ENCODE measurements at places on chromosomes 6 and 20.

GRCh38 chr20:1627200-1627550 lies 7.4 kb upstream of the SIRPB1 start:
- no peak for DNase-seq

GRCh38 chr6:36241728-36242127 lies 28.1 kb upstream of the PNPLA1 start:
- no peak for DNase-seq

DNA sequence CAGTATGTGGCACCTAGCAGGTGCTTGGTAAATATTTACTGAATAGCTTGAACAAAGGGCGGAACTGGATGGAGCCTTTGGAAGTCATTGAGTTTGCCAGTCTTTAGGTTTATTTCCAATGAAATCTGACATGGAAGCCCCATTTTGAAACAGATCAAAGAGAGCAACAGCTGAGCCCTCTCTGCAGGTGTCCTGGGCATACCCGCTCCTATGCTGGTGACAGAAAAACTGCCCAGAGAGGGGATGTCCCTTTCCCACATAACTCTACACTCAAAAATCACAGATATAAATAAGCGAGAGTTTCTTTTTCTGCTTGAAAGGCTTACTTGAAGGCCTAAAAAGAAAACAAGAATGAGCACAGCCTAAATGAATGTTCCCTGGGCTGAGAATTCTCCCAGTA lies 53.0 kb upstream of the RALY start:
- DNase-seq = no peak

GRCh38 chr20:51447097-51447764 lies 95.3 kb downstream of the NFATC2 start:
- DNase-seq = peak; percentile 59

DNA sequence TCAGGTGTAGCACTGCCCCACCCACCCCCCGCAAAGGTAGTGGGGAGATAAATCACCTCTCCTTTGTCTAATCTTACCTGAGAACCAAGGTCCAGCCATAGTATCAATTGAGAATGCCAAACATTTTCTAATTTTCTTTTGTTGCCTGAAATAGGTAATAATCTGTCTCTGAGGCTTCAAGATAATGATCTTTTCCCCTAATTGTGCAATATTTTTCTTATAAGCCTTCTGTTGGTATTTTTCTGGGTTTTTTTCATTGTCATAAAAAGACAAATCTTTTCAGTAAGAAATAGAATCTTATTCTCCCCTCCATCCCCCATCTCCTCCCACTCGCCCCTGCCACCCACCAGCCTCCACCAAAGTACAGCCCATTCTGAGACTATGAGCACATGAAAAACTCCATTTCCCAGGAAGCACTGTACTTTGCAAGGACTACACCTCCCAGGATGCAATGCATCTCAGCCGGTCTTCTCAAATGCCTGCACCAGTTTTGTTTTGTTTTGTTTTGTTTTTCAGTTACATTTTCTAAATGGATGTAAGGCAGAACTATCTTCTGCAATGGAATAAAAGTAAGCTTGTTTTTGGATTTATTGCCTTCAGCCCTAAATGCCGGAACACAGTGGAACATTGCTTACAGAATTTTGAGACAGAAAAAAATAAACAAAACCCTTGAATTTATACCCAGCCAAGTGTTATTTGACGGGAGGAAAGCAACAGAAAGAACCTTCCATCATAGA lies 268.0 kb downstream of the TFAP2A start:
- no peak for DNase-seq

DNA sequence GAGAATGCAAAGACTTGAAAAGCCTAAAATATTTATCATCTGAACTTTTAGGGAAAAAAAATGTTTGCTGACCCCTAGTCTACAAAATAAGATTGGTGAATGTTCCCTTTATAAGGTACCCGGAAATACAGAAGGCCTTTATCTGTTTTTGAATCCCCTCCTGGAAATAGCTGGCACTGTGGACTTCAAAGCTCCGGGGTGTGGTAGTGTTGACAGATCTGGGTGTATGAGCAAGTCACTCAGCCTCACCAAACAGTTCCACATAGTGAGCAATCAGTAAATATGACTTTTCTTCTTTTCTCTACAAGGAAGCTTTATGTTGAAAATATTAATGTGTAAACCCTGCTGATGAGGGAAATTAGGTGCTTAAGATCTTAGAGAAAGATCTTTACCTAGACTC lies 29.2 kb upstream of the HTR1B start:
- no peak for DNase-seq

- peak; percentile 37 for DNase-seq
Measured at GRCh38 chr6:112501705-112502104, 154.6 kb downstream of the RFPL4B start.

- DNase-seq = no peak
Measured at GRCh38 chr6:39068391-39068790, 19.8 kb downstream of the GLP1R start.

DNA sequence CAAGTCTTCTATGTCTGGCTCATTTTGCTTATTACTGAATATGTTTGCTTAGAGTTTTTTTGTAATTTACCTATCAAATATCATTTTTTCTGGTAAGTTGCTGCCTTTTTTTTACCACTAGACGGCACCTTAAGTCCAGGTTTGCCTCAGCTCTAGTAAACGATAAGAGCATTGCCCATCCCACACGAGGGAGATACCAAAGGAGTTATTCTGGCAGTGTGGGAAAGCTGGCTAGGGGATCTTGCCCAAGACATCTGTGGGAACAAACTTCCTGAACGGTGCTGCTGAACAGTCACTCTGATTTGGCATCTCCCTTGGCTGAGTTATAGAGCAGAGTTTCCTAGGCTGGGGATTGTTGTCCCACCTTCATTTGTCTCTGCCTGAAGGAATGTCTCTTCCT lies 306.4 kb downstream of the COL12A1 start:
- no peak for DNase-seq

DNA sequence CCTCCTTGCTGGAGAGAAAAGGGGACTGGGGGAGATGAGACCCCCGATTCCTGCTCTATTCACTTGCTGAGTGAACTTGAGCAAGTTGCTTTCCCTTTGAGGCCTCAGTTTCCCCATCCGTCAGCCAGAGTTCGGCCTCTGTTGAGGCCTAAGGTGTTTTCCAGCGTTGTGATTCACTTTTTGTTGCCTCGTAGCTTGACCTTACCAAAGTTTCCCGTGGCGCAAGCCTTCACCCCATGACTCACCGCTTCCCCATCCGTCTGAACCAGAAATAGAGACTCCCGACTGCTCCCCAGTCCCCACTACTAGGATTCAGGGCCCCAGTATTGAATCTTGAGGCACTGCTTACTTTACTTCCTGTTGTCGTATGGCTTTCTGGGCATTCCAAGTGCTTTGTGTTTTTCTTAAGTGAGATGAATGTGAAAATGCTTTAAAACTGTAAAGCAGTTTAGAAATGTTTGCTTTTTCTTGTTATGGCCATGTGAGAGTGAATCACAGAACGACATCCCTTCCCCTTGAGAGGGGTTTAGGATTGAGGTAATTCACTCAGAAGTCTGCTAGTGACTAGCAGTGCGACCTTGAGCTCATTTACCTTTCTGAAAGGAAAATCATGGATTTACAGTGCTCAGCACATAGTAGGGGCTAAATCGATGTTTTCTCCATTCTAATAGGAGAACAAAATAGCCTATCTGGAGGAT lies 1.2 kb downstream of the CHMP4B start:
- DNase-seq = peak; percentile 55

- DNase-seq = no peak
Measured at GRCh38 chr6:128078276-128078675, 177.4 kb upstream of the THEMIS start.

DNA sequence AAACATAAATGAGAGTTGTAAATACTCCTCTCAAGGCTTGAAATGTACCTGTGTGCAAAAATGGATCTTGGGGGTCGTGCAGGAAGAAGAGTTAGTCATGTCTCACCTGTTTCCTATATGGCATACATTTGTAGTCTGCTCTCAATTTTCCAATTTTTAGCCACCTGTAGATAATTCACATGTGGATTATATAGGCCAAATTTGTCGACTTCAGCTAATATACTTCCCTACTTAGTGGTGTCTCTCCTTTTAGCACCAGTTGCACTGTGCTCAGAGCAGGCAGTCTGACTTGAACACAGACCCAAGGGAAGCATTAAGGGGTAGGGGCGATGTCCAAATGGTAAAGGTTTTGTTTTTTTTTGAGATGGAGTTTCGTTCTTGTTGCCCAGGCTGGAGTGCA lies 1.9 kb downstream of the RBM24 start:
- DNase-seq = no peak

GRCh38 chr6:161498359-161498758 lies 224.5 kb upstream of the AGPAT4 start:
- no peak for DNase-seq

- peak; percentile 48 for DNase-seq
Measured at GRCh38 chr6:159790956-159791598, 810 bp downstream of the MRPL18 start.

DNA sequence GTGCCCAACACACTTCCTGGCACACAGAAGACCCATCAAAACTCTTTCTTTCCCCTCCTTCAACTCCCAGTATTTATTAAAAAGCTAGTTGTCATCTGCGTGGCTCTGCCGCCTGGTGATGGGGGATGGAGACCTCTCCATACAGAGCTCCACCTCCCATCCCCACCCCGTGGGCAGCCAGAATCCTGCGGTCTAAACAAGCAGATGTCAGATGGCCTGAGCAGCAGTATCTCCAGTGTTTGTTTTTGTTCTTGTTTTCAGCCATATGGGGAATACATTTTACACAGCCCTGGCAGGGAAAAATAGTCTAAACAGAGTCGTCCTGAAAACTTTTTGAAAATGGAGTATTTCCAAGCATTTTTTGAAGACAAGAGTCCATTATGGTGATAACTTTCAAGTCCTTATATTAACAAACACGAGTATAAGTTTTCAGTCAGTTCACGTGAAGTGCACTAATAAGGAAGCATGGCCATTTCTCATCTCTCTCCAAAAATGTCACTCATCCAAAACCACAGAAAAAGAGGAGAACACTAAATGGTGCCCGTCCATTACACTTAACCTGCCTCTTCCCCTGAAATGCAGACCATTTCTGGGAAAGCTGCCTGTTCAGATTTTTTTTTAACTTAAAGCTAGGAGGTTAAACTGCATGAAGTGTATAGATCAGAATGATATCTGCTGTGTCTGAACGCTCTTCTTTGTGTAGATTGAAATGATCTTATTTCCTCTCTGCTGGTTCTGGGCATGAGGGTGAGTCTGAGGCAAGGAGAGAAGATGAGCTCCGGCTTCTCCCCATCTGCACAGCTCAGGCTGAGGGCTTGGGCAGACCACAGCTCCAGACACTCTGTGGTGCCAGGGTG lies 91.0 kb downstream of the TCP11 start:
- DNase-seq = peak; percentile 73

GRCh38 chr20:3082955-3083952 lies 1.3 kb downstream of the AVP start:
- DNase-seq = no peak

DNA sequence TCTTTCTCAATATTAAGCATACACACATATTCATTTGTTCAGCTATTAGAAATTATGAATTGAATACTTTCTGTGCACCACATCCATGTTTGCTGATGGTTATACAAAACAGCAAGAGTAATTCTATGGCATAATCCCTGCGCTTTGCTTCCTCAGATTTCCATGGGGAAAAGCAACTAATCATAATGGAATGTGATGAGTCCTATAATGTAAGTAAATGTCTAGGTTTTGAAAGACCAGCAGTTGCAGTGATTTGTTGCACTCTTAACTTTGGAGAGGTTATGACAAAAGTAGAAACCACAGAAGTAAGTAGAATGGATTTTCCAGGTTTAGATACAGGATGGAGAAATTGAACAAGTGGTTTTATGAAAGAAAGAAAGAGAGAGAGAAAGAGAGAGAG lies 652.1 kb downstream of the CBLN4 start:
- no peak for DNase-seq

DNA sequence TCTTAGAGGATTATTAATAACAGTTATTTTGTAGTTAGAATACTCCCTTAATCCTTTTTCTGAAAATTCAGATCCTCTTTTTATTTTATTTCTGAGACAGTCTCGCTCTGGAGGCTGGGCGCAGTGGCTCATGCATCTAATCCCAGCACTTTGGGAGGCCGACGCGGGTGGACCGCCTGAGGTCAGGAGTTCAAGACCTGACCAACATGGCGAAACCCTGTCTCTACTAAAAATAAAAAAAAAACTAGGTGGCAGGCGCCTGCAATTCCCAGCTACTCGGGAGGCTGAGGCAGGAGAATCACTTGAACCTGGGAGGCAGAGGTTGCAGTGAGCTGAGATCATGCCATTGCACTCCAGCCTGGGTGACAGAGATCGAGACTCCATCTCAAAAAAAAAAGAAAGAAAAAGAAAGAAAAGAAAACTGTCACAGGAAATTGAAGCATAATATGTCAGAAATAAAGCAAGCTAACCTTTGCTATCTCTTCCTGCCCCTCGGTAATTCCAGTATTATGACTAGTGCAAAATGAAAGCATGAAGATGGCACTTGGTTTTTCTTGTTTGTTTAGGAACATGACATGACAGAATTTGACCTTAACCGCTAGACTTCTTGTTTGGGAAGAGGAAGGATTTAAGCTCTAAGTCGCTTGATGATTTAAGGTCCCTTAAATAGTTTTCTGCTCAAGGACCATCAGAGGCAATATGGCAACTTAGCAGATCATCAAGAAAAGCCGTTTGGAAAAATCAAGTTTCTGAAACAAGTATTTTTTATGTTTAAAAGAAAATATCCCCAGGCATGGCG lies 1.8 kb upstream of the RBM39 start:
- no peak for DNase-seq

DNA sequence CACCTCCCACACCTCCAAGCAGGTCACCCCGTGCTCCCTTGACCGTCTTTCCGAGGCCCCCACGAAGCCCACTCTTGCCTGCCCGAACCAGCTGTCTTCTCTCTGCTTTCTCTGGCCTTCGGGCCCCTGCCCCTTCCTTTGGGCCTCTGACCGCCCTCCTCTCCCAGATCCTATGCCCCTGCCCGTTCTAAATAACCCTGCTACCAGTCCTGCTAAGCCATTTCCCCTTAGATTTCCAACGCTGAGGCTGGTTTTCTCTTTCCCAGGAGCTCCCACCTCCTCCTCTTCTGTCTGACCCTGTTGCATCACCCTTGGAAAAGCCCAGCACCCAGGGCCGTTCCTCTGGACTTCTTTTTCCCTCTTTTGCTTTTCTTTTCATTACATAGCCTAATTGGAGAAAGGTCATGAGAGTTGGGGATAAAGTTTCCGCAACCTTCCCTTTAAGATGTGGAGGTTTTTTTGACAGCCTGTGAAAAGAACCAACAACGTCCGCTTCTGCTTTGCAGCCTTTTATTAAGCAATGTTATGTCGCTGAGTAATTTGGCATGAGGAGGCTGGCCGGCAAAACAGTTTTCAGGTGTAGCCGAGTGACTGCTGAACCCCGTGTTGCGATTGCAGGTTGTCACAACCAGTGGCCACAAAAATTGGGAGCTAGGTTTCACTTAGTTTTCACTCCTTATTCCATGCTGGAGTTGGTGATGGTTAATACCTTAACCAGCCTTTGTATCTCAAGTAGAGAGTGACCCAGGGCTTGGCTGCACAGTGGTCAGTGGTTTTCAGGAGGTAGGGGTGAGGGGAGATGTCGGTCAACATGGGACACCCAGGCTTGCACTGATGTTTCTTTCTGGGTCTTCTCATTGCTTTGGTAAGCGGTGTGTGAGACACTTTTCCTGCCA lies 970 bp downstream of the BLTP3A start:
- no peak for DNase-seq
